M059J (cell line): ENCODE measurements at places on chromosomes 3 and 15. TPM values are rescaled to one million over a fixed set of nuclear protein-coding genes. Genes with fewer than 3 reads are reported as not detected.

The OXTR gene
- total RNA-seq, result 47.6 and 68.4 TPM in 2 replicates

The IGF1R gene
- total RNA-seq, result 4.9 and 8.1 TPM in 2 replicates

The YEATS2 gene
- 28.9 and 41.4 TPM in 2 replicates for total RNA-seq

The TRANK1 gene
- total RNA-seq, result 41.8 and 49.2 TPM in 2 replicates

The RSL24D1 gene
- total RNA-seq, result 30.9 and 62.2 TPM in 2 replicates

The C2CD4B gene
- total RNA-seq, result not detected in 2 replicates

The CNTN3 gene
- total RNA-seq, result not detected in 2 replicates

The IMPG2 gene
- total RNA-seq, result under 0.01 TPM in 2 replicates

The LRRK1 gene
- total RNA-seq, result 0.20 and 1.7 TPM in 2 replicates

The PPARG gene
- 1.6 and 7.0 TPM in 2 replicates for total RNA-seq

The CCR9 gene
- not detected in 2 replicates for total RNA-seq

The ATG3 gene
- total RNA-seq, result 123 and 145 TPM in 2 replicates

The LTF gene
- total RNA-seq, result 0.30 and 0.52 TPM in 2 replicates

The RASGRP1 gene
- total RNA-seq, result 0.22 and 0.52 TPM in 2 replicates

The IGF2BP2 gene
- 59.1 and 72.0 TPM in 2 replicates for total RNA-seq

The CLASP2 gene
- total RNA-seq, result 10.6 and 20.4 TPM in 2 replicates

The LRRC28 gene
- total RNA-seq, result 19.9 and 31.9 TPM in 2 replicates

The RARB gene
- 37.1 and 40.2 TPM in 2 replicates for total RNA-seq

The ZNF774 gene
- total RNA-seq, result 1.6 and 1.7 TPM in 2 replicates

The PRKCD gene
- 1.5 and 4.3 TPM in 2 replicates for total RNA-seq

The PCNP gene
- 107 and 131 TPM in 2 replicates for total RNA-seq

The LRRIQ4 gene
- total RNA-seq, result not detected in 2 replicates

The HGD gene
- not detected in 2 replicates for total RNA-seq

The GRAMD1C gene
- total RNA-seq, result 2.2 and 3.6 TPM in 2 replicates

The SLITRK3 gene
- not detected in 2 replicates for total RNA-seq

The ZNF80 gene
- total RNA-seq, result not detected in 2 replicates

The CILP gene
- total RNA-seq, result 0.02 TPM in 1 of 2 replicates, not detected in the other

The NEIL1 gene
- total RNA-seq, result 0.91 TPM in 1 of 2 replicates, not detected in the other

The MUC4 gene
- total RNA-seq, result 0.02 and 0.05 TPM in 2 replicates

The IRAK2 gene
- total RNA-seq, result 7.6 and 8.2 TPM in 2 replicates

The CCNB2 gene
- 164 and 165 TPM in 2 replicates for total RNA-seq

The DAZL gene
- not detected in 2 replicates for total RNA-seq

The ARL14 gene
- 0.44 and 3.0 TPM in 2 replicates for total RNA-seq

The ACKR4 gene
- total RNA-seq, result 0.20 and 0.44 TPM in 2 replicates

The USP50 gene
- not detected in 2 replicates for total RNA-seq

The ANKUB1 gene
- total RNA-seq, result not detected in 2 replicates

The EFCC1 gene
- total RNA-seq, result not detected in 2 replicates

The GUCA1C gene
- 0.39 TPM in 1 of 2 replicates, not detected in the other for total RNA-seq

The GYG1 gene
- total RNA-seq, result 30.8 and 53.6 TPM in 2 replicates

The KIF23 gene
- 73.1 and 102 TPM in 2 replicates for total RNA-seq

The EPB42 gene
- not detected in 2 replicates for total RNA-seq
